GM12878 (cell line): ENCODE measurements at places on chromosomes 13 and 19. TPM values are rescaled to one million over a fixed set of nuclear protein-coding genes. Genes with fewer than 3 reads are reported as not detected.

Gene CYP4F22
- not detected in 2 replicates for total RNA-seq

Gene WASF3
- total RNA-seq, result 0.05 and 0.10 TPM in 2 replicates

DNA sequence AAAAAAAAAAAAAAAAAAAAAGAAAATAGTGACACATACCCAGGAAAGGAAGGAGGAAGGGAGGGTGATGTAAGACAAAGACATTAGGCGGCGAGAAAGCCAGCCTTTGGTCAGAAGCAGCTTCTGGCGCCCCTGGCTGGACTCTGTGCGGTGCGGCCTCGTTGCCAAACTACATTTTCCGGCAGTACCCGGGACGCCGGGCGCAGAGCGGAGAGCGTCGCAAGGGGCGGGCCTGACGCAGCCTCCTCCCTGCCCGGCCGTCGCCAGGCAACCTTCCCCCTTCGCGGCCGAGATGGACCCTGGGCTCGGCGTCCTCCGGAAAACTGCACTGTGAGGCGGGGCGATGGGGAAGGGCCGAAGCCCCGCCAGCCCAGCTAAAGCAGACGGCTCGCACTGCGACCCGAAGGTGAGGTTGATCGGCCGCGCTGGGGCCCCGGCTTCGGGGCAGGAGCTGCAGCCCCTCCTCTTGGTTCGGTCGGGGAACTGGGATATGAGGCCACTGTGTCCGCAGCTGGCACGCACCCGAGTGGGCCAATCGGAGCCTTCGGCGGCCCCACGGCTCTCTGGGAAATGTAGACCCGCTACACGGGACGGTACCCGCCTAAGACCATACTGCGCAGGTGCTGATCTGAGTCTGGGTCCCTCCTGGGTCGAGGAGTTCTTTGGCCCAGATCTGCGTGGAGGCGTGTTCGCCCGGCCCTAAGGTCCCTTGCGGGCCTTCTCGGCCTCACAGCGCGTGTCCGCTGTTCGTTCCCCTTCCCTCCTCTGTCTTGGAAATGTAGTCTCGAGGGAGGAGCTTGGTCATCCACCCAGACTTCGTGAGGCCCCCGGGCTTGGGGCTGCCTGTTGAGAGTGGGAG is 2.3 kb upstream of the MZF1 start:
- peak; percentile 58 for DNase-seq

DNA sequence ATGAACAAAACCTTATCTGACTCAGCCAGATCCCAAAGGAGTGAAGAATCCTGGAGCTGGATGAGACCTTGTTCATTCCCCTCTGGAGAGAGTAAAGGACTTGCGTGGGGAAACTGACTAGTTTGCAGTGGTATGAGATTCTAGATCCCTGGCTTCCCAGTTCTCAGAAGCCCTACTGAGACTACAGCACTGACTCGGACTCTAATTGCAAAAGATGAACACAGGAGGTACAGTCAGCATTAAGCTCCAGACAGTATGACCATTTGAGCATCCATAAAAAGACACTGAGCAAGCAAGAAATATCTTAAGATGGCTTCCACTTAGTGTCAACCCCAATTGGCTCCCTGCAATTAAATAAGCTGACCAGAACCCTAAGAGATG is 6.8 kb downstream of the ZC3H4 start:
- no peak for DNase-seq

GRCh38 chr13:28324181-28324789 is 170.6 kb downstream of the FLT1 start:
- DNase-seq, result peak; percentile 45

GRCh38 chr19:11019824-11020223 is 59.0 kb downstream of the SMARCA4 start:
- DNase-seq, result no peak

DNA sequence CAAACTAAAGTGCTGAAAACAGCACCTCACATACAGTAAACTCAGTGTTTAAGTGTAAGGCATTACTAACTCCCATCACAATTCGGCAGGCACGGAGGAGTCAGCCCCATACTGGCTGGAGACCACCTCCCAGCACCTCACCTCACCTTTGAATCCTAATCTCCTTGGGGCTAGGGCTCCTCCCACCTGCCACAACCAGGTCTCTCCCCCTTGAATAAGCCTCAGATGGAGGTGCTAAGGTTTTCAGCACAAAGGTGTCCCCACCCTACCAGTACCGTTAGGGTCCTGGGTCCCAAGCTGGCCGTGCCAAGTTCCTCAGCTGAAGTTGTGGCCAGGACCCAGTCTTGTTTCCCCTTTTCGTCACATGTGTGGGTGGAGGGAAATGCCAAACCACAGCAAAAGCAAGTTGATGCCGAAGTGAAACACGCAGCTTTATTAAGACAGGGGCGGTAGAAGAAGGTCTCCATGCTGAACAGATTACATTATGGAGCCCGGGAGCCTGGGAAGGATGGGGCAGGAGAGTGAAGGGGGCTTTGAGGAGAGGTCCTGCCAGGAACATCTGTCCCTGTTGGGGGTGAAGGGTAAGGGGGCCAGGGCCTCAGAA is at the start of gene IGFLR1:
TSS of gene IGFLR1 (minus strand) at position 332 of the 604 bp plus-strand sequence. CDS start 1,272 bp downstream, outside the sequence.
- DNase-seq, result peak; percentile 64

GRCh38 chr13:47117268-47117667 is 220.4 kb upstream of the HTR2A start:
- DNase-seq, result no peak

GRCh38 chr19:29413435-29413834 is 112.4 kb upstream of the VSTM2B start:
- DNase-seq, result no peak

Gene CHAF1A
- total RNA-seq, result 59.8 and 69.1 TPM in 2 replicates

GRCh38 chr13:111893071-111893606 is 173.8 kb upstream of the SOX1 start:
- no peak for DNase-seq

- no peak for DNase-seq
Measured at GRCh38 chr19:55544776-55545439, 435 bp downstream of the SBK3 start.

DNA sequence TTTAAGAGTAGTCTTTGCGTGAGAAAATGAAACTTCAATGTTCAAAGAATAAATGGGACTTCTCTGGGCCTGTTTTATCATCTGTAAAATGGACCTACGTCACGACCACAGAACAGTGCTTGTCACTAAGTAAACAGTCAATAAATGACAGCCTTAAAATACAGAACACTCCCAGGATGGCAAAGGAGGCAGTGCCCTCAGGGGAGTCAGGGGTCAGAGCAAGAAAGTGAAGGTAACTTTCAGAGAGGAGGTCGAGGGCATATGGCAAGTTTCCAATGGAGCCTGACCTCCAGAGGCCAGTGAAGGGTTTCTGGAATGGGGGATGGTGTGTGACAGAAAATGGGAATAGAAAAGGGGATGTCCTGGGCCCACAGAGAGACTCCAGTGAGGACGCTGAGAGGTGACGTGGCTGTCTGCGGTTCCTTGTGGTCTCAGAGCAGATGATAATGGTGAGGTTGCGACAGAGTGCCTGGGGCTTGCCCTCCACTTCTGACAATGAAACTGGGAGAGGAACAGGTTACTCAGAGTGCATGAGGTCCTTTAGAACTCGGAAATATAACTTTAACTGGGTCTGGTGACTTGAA is 91.8 kb downstream of the UBL3 start:
- peak; percentile 74 for DNase-seq

GRCh38 chr19:17754634-17755442 is 3.6 kb downstream of the FCHO1 start:
- peak; percentile 87 for DNase-seq

DNA sequence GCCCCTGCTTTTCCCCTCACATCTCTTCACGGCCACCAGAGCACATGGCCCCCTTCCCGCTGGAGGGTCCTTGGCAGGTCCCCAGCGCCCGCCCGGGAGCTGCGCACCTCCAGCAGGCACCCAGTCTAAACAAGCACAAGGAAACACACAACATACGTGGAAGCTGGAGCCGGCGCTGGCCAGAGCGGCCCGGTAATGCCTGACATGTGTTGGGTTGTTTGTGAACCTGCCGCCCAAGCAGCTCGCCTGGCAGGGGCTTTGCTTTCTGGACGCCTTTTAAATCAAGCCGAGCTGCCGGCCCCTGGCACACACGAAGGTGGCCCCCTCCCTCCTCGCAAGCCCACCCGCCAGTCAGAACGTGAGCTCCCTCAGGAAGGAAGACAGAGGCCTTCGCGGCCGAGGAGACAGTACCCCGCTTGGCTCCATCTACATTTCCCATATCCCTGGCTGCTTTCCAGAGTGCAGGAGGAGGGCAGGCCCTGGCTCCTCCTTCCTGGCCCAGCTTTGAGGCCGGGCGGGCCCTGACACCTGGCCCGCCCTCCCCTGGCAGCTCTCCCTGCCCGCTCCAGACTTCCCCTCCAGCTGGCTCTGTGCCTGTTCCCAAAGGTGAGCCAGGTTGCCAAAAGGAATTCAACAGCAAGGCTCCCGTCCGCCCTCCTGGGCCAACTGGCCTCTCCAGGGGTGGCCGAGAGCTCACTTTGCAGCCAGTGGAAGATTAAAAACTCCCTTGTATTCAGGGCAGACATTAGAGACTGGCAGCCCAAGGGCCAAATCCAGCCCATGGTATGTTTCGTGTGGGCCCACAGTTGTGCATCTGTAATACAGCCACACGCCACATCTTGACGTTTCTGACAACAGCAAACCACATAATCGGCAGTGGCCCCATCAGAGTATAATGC is 28.7 kb downstream of the COMP start:
- no peak for DNase-seq

DNA sequence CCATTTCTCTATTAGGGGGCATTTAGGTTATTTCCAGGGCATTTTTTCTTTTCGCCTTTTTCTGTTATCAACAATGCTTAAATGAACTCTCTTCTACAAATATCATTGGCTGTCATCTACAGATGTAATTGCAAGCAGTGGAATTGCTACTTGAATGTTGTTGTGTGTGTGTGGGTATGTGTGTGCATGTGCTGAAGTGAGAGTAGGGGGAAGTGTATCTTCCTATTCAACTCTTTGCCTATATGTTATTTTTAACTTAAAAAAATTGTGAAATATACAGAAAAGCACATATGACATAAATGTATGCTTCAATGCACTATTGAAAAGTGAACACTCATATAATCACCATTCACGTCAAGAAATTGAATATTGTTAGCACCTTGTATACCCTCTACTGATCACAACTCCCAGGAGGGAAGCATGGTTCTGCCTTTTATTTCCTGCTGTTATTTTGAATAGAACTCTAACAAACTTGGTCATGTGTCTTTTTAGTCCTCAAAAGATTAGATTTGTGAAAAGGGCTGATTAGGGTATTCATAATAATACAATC is 24.7 kb downstream of the WDFY2 start:
- no peak for DNase-seq

GRCh38 chr13:27797228-27797624 is 4.9 kb downstream of the GSX1 start:
- DNase-seq, result no peak

Gene PSG1
- not detected in 2 replicates for total RNA-seq

DNA sequence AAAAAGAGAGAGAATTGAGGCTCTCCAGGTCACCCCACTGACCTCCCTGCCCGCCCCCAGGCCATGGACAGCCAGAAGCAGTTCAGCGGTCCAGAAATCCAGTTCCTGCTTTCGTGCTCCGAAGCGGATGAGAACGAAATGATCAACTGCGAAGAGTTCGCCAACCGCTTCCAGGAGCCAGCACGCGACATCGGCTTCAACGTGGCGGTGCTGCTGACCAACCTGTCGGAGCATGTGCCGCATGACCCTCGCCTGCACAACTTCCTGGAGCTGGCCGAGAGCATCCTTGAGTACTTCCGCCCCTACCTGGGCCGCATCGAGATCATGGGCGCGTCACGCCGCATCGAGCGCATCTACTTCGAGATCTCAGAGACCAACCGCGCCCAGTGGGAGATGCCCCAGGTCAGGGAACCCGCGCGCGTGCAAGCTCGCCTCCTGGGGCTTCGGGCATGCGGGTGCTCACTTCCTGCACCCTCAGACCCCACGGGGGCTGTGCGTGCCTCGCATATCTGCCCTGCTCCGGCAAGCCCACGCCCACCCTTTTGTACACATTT is 56.6 kb downstream of the MAP4K1 start:
- DNase-seq, result no peak

Gene KCTD4
- total RNA-seq, result not detected in 2 replicates

Gene SLC15A1
- not detected in 2 replicates for total RNA-seq

GRCh38 chr13:40330950-40331349 is 335.5 kb downstream of the FOXO1 start:
- no peak for DNase-seq

Gene DPF1
- total RNA-seq, result 3.8 and 4.0 TPM in 2 replicates

- DNase-seq, result no peak
Measured at GRCh38 chr13:91141543-91142061, 205.9 kb upstream of the MIR17HG start.

GRCh38 chr13:44331912-44332851 is 41.4 kb upstream of the SERP2 start:
- no peak for DNase-seq
